ENCODE measurements at places on chromosomes 5 and 9. TPM values are rescaled to one million over a fixed set of nuclear protein-coding genes. Genes with fewer than 3 reads are reported as not detected.
A peak's percentile ranks its signal among the peaks of the same experiment; 100 is the strongest.

DNA sequence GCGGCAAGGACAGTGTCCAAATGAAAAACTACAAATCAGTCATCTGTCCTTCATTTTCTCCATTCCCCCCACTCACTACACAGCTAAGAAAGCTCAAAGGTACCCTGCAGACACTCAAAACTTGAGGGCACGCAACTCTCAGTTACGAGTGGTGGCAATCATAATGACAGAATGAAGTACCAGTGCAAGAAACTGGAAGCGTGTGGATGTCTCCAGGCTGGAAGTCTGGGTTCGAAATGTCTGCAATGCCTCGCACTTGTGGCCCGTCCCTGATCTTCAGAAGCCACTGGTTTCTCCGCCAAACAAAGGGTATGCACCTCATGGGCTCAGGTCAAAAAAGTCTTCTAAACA lies 597 bp upstream of the CENPH start:
- H3K27ac ChIP-seq, result peak overlapping the region; percentile 99
- no peak for DNase-seq
- peaks cover 11% of the 10 kb centered on the region for H3K36me3 ChIP-seq
- H3K4me3 ChIP-seq, result peak overlapping the region; percentile 98
- H3K4me1 ChIP-seq, result peaks cover 14% of the 10 kb centered on the region
- H3K27me3 ChIP-seq, result no peaks in the 10 kb centered on the region

GRCh38 chr5:172782169-172783039 lies 11.4 kb upstream of the DUSP1 start:
- H3K36me3 ChIP-seq, result no peaks in the 10 kb centered on the region
- no peak overlapping the region for H3K27ac ChIP-seq
- no peaks in the 10 kb centered on the region for H3K27me3 ChIP-seq
- peaks cover 17% of the 10 kb centered on the region for H3K4me1 ChIP-seq
- DNase-seq, result no peak

PCDHA3 gene
- total RNA-seq, result not detected

DNA sequence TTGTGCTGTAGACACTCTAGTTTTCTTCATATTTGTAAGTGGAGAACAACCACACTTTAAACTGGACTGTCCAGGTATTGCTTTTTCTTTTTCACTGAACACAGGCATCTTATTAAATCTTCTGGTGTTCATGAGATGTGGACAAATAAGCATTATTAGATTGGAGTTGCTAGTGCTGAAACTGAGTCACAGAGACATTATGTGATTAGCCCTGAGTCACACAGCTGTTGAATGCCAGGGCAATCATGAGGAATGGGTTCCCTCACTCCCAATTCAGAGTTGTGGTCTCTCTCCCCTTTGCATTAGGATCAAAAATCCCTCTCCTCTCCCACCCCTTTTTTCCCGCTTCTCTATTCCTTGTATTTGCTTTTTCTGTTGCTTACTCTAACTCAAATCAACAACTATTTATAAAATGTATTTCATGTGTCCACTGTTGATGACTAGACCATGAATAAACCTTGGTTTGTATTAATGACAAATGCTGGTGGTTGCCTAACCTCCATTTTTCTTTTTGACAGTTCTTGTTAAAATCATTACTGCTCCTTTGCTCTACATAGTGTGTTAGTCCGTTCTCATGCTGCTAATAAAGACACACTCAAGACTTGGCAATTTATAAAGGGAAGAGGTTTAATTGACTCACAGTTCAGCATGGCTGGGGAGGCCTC lies 738.2 kb downstream of the BRINP1 start:
- no peak overlapping the region for H3K4me3 ChIP-seq
- no peaks in the 10 kb centered on the region for H3K4me1 ChIP-seq
- H3K27ac ChIP-seq, result no peak overlapping the region
- DNase-seq, result no peak
- H3K27me3 ChIP-seq, result no peaks in the 10 kb centered on the region

CTXN3 gene
- not detected for total RNA-seq

Measured in activated CD8-positive, alpha-beta memory T cell treated with anti-CD3 and anti-CD28 coated beads, Interleukin-2, amount 10 ng/mL, durations not matched to agents 7 days and 5 days (primary cell).